Foreskin melanocyte (primary cell): ENCODE measurements at places on chromosomes 3 and 15.

- DNase-seq = no peak
Observed at GRCh38 chr3:39203860-39204259, 11.5 kb upstream of the XIRP1 start.

GRCh38 chr3:169256796-169257522, 406.6 kb downstream of the MECOM start:
- no peak for DNase-seq

GRCh38 chr3:187011915-187012314, 81.6 kb downstream of the ST6GAL1 start:
- no peak for DNase-seq

GRCh38 chr3:190001426-190001825, 119.3 kb downstream of the P3H2 start:
- DNase-seq = no peak

- no peak for DNase-seq
Observed at GRCh38 chr15:29065571-29065970, 179.8 kb downstream of the APBA2 start.

DNA sequence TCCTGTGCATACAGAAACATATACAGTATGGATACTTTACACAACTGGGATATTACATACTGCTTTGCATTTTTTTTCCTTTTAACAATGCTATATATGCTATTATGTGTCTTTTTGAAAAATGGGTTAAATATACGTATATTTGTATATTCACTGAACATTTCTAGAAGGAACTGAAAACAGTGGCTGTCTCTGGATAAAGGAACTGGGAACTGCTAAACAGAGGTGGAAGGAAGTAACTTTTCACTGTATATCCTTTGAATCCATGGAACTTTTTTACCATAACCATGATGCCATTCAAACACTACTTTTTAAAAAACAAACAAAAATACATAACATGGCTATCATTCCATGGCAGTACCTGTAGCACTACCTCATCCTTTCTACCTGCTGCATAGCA, 1.8 kb downstream of the MTFMT start:
- no peak for DNase-seq

DNA sequence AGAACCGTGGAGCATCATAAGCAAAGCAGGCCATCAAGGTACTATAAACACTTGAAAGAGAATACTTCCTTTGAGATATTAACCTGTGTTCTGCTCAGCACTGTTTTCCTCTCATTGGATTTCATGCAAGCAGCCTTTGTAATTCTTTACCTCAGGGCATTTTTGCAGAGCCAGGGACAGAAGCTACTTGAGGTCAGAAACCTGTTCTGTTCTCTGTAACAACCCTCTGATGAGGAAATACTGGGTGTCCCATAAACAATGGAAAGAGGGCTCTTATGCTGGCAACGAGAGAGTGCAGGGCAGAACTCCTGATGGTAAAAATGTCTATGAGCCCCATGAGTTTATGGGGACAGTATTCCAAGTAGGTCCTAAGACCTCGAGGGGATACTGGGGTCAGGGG, 66.0 kb downstream of the DCLK3 start:
- no peak for DNase-seq

GRCh38 chr15:45185069-45185779, 2.5 kb downstream of the SHF start:
- no peak for DNase-seq

- no peak for DNase-seq
Observed at GRCh38 chr3:157650172-157650571, 147.0 kb upstream of the VEPH1 start.

DNA sequence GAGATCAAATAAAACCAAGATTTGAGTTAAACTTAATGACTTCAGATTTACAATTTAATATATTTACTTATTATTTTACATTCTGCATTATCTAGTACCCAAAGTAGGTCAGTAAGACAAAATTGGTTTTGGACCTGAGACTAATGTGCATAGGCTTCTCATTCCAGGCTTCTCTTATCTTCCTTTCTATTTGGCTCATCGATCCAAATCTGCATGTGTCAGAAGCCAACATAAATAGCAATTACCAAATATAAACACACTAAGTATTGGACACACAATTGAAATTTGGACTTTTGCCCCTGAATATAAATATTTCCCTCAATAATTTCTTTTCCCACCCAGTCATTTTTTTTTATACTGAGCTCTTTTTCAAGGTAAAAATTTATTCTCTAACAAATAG, 290.6 kb upstream of the ARHGEF26 start:
- no peak for DNase-seq

DNA sequence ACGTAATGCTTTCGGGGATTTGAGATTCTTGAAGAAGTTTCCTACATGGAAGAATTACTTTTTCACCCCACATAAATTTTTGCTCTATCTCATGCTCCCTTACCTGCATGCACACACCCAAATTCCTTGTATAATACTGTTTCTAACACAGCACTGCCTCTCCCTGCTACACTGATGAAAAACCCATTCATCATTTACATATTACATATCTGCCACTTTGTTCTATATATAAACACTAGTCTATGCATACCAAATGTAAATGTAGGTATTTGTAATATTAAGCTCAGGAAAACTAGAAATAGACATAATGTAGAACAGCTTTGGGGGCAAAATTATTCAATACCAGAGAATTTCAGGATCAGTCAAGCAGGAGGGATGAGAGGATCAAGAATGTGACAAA, 182.6 kb upstream of the SEMA6D start:
- no peak for DNase-seq

DNA sequence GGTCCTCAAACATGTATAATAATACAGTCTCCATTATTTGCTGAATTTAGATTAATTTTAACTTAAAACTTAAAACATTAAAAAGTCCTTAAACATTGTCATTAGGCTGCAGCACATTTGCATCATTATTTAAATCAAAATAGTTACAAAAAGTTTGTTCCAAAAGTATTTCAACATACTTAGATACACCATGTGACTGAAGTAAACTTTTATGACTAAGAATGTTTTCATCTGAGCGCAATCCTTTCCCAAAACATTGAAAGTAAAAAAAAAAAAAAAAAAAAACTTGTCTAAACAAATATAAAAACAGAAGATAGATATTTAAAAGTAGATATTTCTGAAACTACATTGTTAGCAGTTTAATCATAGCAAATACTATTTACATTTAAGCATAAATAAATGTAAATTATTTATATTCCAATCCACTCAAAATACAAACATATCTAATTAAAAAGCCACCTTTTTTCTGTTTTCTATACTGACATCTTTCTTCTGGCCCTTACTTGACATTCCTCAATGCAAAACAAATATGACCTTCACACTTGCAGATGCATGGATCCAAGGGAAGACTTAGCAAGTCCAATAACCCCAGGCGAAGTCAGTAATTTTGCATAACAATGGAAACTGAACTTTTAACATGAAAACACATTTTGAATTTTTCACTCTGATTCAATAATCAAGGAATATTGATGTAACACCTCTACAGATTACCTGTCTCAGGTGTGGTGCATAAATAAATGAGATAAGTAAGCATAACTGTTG, 10.3 kb downstream of the FAM227B start:
- no peak for DNase-seq

DNA sequence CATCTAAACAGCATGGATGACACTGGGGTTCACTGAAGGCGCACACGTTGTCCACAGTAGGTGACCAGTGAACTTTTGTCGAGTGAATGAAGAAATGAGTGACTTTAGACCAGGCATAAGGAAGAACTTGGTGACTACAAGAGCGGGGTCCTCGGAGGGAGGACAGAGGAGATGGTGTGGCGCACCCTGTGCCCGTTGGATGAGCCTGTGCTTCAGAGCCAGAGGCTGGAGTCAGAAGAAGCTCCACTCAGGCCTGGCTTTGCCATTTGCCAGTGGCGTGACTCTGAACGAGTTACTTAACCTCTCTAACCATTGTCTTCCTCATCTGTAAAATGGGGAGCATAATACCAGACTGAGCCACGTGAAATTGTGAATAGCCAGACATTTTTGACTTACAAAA, 42.2 kb downstream of the MUC4 start:
- DNase-seq = no peak

GRCh38 chr3:177193688-177194268, 3.5 kb downstream of the TBL1XR1 start:
- no peak for DNase-seq

GRCh38 chr3:190666821-190667220, 152.9 kb downstream of the IL1RAP start:
- no peak for DNase-seq

DNA sequence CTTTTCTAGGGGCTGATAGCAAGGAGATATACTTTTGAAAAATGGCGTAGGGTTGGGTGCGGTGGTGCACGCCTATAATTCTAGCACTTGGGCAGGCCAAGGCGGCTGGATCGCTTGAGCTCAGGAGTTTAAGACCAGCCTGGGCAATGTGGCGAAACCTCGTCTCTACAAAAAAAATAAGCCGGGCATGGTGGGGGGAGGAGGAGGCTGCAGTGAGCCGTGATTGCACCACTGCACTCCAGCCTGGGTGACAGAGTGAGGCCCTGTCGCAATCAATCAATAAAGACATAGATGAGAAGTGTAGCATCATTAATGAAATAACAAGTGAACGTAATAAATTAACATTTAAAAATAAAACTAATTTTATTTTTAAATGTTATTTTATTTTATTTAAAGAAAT, 134.6 kb downstream of the SLCO3A1 start:
- DNase-seq = no peak

- no peak for DNase-seq
Observed at GRCh38 chr15:60704129-60704528, 225.2 kb upstream of the ICE2 start.

GRCh38 chr3:8887435-8888300, 75.6 kb downstream of the RAD18 start:
- DNase-seq = no peak

GRCh38 chr15:99473981-99474906, 91.5 kb upstream of the MEF2A start:
- no peak for DNase-seq

DNA sequence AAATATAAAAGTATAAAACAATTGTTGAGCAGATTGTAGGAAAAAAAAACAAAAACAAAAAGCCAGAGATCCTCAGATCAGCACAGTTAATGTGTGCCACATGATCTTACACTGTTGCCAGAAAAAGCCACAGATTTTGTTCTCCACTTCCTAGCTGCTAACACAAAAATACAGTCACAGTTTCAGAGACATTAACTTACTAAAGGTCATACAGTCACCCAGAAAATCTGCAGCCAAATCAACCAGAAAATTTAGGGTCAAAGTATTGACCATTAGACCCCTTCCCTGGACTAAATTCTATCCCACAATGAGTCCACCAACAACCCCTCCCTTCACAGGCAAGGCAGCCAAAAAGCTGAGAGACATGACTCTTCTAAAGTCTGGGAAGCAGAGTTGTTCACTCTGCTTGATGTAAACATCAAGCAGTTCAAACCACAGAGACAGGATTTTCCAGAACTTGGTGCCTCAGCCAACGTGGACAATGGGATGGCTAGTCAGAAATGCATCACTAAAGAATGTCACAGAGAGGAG, 59.1 kb downstream of the SST start:
- DNase-seq = peak; percentile 73

GRCh38 chr15:52857937-52858781, 68.0 kb upstream of the ONECUT1 start:
- DNase-seq = peak; percentile 3

DNA sequence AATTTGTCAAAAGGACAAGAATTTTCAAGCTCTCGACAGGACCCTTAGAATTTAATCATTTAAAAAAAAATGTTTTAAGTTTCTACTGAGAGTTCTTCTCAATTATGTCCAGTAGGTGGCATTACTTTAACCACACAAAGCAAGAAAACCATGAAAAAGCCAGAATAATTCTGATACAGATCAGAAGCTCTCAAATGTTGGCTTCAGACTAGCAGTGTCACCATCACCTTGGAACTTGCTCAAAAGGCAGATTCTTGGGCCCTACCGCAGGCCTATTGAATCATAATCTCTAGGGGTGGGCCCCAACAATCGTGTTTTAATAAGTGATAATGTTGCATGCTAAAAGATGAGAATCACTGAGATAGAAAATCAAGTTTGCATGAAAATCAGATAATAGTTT, 99.5 kb upstream of the KCNMB2 start:
- peak; percentile 20 for DNase-seq

GRCh38 chr3:162760789-162761188, 1264.2 kb downstream of the OTOL1 start:
- DNase-seq = no peak

- peak; percentile 66 for DNase-seq
Observed at GRCh38 chr3:99808163-99808794, 9.4 kb upstream of the CMSS1 start.

DNA sequence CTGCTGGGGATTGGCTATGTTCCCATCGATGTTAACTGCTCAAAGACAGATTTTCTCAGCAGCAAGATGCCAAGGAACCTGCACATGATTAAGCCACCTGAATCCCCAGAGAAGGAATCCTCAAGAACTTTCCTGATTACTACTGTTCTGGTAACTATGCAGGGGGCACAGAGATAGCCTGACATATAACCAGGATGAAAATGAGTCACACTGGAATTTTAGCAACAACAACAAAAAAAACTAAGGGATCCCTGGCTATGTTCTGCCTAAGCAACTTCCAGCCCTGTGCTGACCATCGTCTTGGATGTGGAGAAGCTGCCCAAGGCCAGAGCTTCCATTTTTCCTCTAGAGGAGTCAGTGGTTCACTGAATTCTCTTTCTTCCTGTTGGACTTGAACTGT, 13.8 kb downstream of the RIOX2 start:
- no peak for DNase-seq

DNA sequence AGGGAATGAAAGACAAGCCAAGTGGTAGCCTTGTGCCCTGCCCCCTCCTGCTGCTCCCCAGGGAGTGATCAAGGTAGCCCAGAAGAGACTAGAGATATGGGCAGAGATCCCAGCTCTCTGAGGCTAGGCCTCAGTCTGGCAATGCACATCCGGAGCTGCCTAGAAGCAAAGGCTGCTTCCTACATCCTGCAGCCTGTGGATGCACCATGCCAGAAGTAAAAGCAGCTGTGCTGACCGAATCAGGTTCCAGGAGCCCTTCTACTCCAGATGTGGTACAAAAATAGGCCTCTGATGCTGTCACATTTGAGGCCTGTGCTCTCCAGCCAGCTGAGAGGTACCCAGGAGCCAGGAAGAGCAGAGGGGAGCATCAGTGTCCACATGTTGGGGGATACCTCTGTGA, 16.0 kb downstream of the TRAIP start:
- no peak for DNase-seq

GRCh38 chr3:53753518-53754183, 92.6 kb downstream of the CHDH start:
- no peak for DNase-seq

DNA sequence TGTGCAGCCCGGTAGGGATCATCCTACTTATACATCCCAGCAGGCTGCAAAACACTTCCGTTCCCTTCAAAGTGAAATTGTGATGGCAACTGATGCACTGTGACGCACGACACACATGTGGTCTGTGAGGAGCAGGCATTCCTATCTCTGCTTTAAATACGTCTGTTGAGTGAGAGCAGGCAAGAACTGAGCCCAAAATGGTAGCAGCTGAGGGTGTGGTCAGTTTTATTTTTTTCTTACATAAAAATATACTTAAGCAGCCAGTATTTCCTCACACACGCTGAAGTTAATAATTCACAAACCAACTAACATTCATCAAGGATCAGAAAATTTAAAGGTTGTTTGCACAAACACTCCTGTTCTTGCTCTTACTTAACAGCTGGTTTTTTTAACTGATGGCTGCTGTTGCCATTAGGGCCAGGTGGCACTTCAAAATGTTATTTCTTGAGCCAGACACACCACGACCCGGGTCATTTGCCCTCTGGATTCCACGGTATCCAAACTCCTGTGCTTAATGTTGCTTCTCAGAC, 23.9 kb downstream of the LRIG1 start:
- DNase-seq = no peak

- no peak for DNase-seq
Observed at GRCh38 chr15:61656391-61656790, 403.9 kb downstream of the VPS13C start.
